ENCODE measurements at places on chromosomes 12 and 14.

DNA sequence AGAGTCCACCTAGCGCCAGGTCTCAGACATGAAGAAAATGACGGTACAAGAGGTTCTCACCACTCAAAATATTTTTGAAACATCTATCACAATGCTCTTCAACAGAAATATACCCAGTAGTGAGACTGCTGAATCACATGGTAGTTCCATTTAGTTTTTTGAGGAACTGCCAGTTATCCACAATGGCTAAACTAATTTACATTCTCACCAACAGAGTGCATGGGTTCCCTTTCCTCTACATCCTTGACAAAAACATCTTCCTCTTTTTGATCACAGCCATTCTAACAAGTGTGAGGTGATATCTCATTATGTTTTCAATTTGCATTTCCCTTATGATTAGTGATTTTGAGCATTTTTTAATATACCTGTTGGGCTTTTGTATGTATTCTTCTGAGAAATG is 5.7 kb upstream of the GPR65 start:
- DNase-seq: no peak

DNA sequence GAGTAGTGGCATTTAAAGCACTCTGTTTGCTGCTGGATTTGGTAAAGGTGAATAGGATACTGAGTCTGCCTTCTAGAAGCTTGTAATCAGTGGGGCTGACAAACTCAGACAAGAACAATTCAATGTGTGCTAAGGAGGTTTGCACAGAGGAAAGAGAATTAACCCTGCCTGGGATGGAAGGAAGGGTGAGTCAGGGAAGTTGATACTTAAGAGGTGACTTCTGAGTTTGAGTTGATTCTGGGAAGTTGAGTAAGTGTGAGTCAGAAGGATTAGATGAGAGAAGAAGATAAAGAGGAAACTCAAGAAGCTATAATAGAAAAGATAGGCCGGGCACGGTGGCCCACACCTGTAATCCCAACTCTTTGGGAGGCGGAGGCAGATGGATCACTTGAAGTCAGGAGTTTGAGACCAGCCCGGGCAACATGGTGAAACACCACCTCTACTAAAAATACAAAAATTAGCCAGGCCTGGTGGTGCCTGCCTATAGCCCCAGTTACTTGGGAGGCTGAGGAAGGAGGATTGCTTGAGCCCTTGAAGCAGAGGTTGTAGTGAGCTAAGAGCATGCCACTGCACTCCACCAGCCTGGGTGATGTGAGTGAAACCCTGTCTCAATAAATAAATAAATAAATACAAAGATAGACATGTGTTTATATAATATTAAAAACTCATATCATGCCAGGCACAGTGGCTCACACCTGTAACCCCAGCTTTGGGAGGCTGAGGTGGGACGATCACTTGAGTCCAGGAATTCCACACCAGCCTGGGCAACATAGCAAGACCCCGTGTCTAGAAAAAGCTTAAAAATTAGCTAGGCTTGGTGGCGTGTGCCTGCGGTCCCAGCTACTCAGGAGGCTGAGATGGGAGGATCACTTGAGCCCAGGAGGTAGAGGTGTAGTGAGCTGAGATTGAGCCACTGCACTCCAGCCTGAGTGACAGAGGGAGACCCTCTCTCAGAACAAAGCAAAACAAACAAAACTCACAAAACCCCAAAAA is 126.8 kb upstream of the CPM start:
- DNase-seq: no peak

- no peak for DNase-seq
Measured at GRCh38 chr12:71536939-71537622, 97.5 kb downstream of the LGR5 start.

DNA sequence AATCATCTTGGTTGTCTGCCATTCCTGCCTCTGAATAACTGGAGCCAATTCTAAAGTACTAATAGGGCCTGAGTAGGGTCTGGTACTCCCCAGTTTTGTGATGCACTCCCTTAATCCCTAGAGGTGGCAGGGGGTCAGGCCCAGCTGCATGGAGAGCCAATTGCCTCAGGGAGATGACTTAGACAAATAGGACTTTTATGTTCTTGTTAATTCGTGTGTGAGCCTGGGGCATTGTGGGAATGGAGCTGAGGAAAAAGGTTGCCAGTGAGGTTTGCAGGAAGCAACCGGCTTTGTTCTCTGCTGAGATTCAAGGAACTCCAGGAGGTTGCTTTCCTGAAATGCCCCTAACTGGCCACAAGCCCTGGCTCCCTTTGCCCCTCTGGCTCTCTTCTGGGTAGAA is 6.8 kb upstream of the DCD start:
- DNase-seq: no peak

- DNase-seq: no peak
Measured at GRCh38 chr12:124917135-124917840, 2.8 kb upstream of the UBC start.

- DNase-seq: no peak
Measured at GRCh38 chr14:51107801-51108200, 12.9 kb upstream of the TRIM9 start.

DNA sequence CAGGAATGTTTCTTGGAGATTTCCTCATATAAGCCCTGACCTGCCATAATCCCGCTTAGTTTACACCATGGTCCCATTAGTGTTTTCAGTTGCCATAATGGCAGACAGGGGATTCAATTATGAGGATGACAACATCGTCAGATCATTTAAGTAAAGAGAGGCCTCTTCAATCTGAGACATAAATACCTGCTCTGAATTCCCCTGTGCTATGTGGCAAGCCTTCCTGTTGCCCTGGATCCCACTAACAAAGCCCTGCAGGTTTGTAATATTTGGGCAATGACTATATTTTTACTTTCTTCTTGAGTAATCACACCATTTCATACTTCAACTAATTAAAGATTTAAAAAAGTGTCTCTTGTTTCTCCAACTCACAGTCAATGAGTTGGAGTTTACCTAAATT is 108.9 kb downstream of the TRAFD1 start:
- DNase-seq: no peak

GRCh38 chr12:31715283-31715825 is 13.5 kb downstream of the AMN1 start:
- DNase-seq: no peak

- DNase-seq: no peak
Measured at GRCh38 chr14:97477353-97477752, 680.2 kb downstream of the VRK1 start.

GRCh38 chr14:24243336-24243836 is 963 bp upstream of the TINF2 start:
- no peak for DNase-seq

DNA sequence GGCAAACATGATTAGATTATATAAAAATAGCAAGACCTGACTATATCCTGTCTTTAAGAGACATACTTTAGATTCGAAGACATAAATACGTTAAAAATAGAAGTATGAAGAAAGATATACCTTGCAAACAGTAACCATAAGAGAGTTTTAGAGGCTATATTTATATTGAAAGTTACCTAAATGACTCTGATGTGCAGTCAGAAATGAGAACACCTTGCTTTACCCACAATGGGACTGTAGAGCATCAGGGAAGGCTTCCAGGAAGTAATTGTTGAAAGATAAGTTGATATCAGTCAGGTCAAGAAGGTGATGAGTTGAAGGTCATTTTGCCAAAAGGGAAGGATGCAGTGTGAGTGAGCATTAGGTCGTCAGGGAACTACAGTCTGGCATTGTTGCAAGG is 110.2 kb downstream of the NEDD1 start:
- no peak for DNase-seq

DNA sequence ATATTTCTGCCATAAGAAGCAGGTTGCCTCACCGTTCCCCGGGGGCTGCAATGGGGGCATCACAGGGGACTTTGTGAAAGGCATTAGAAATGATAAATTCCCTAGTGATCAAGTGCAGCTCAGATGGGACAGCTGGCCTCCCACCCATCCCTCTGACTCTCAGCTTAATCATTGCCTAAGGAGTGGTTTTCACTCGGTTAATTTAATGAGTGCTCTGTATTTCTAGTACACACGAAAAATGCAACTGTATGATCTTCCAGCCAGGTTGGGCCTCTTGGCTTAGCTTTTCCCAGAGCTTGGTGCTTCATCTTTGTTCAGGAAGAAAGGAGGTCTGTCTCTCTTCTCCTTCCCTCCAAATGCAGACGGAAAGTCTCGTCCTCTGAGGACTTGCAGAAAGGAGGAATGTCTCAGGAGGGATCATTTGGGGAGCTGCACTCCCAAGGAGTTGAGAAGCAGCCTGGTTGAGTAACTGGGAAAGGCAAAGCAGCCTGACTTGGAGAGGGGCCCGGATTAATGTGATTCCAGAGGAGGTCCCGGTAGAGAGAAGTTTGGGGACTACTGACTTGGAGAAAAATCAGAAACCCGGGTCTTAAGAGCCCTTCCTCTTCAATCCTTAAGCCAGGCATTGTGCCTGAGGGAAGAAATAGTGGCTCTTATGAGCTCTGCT is 7.2 kb downstream of the CD9 start:
- DNase-seq: no peak

GRCh38 chr12:67649261-67649569 is 670 bp downstream of the DYRK2 start:
- no peak for DNase-seq

- DNase-seq: no peak
Measured at GRCh38 chr12:109744026-109744425, 30.4 kb downstream of the FAM222A start.

- no peak for DNase-seq
Measured at GRCh38 chr12:69644511-69644910, 33.8 kb upstream of the LRRC10 start.

GRCh38 chr12:51901121-51901817 is 6.0 kb upstream of the ACVRL1 start:
- no peak for DNase-seq

GRCh38 chr12:30968211-30968610 is 41.7 kb downstream of the TSPAN11 start:
- no peak for DNase-seq

GRCh38 chr12:47382305-47382704 is 302.5 kb upstream of the AMIGO2 start:
- DNase-seq: no peak

- no peak for DNase-seq
Measured at GRCh38 chr12:109947521-109947920, 47.4 kb downstream of the TCHP start.

DNA sequence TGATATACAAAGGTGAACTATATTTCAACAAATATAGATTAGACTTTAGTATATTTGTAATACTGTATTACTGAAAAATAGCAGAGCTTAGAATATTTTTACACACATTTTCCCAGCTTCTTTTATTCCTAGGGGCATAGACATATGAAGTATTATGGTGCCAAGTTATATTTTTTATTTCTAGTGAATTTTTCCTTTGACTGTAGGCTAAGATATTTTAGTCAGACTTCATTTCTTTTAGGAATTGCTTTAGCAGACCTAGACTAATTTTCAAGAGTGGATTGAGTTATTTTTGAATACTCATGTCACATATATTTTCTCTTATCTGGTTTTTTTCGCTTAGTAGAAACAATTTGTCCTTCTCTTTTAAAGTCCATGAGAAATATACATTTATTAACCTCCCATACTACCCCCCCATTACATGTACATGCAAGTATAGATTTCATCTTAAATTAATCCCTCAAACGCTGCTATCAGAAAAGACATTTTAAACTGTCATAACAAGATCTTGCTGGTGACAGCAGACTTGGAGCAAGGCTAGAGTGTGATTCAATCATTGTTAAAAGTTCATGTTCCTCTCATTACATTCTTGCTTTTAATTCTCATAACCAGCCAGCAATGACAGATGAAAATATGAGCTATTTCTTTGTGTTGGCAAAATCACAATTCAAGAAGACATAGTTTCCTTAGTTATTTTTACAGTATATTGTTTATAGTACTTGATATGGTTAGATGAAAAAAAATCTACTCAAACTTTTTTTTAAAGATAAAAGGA is 456.1 kb downstream of the AEBP2 start:
- no peak for DNase-seq

DNA sequence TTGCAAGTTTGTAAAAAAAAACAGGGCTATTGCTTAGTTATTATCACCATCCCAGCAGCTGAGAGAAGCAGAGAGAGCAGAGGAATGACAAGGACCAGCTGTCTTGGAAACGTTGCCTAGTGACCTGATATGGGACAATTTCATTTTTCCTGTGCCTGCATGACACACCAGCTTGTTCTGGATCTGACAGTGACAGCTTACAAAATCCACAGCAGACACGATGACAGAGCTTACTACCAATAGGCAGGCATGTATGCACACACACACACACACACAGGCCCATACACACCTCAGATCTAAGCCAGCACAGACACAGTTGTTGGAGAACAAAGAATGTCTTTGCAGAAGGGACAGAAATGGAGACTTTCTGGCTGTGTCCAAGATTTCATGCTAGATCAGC is 25.4 kb downstream of the HSPB8 start:
- no peak for DNase-seq

DNA sequence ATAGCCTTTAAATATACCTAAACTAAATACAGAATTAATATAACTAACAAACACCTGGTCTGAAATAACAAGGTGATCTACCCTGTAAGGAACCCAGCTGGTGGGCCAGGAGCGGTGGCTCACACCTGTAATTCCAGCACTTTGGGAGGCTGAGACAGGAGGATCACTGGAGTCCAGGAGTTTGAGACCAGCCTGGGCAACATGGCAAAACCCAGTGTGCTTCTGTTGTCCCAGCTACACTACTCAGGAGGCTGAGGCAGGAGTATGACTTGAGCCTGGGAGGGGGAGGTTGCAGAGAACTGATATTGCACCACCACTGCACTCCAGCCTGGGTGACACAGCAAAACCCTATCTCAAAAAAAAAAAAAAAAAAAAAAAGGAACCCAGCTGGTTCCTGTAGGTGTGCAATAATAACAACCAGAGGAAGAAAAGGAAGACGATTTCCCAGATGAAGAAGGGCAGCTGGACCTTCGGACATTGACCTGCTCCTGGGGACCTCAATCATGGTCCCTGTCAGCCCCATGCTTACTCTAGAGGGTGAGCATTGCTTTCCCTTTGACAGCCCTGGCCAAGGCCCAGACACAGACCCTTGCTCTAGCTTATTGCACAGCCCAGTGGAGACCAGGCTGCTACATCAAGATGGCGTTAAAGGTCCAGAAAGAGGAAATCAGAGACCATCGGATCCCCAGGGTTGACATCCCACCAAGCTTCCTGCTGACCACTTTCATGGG is 5.4 kb downstream of the FOS start:
- DNase-seq: no peak

GRCh38 chr14:31419967-31420318 is 407 bp downstream of the HEATR5A start:
- peak; percentile 54 for DNase-seq

- no peak for DNase-seq
Measured at GRCh38 chr12:46451276-46452021, 78.9 kb upstream of the SLC38A2 start.

- no peak for DNase-seq
Measured at GRCh38 chr12:76256904-76257303, 91.3 kb downstream of the BBS10 start.

DNA sequence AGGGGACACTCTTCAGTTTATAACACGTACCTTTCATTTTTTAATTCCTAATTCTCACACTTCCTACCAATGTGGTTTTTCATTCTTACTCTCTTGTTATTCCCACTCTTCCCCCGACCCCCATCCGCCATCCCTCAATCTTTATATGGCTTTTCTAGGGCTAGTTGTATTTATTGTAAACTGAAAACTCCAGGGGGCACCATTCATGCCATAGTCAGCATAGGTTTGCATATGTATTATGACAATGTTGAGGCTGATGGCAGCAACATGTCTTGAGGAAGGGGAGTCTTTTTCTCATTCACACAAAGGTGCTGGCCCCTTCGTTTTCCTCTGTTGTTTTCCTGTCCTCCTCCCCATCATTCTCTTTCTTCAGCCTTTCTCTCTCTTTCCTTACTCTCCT is 27.7 kb upstream of the LTA4H start:
- no peak for DNase-seq

- DNase-seq: peak; percentile 42
Measured at GRCh38 chr14:86057018-86057667, 527.2 kb downstream of the FLRT2 start.

GRCh38 chr14:20455355-20456300 is 602 bp downstream of the APEX1 start:
- DNase-seq: peak; percentile 86
